ENCODE measurements at places on chromosomes 13 and 19. TPM values are rescaled to one million over a fixed set of nuclear protein-coding genes. Genes with fewer than 3 reads are reported as not detected.

The PSG1 gene
- total RNA-seq, result not detected

DNA sequence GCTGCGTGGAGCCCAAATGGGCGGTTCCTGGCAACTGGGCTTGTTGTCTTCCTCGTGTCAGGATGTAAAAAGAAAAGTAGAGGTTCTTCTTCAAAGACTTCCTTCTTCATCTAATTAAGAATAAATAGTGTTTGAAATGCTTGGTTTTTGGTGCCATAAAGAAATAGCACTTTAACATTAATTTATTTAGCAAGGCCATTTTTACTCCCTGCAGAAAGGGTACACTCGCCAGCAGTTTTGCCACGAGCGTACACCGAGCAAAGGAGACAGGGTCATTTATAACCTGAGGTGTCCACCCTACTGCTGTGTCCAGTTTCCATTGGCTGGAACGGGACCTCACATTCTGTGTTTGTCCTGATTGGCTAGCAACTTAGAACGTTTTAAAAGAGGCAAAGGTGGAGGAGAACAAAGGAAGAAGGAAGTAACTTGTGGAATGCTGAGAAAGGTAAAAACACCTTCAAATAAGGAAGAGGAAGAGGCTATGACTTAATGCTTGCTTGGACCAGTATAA lies 21.8 kb upstream of the OR10H1 start:
- DNase-seq, result no peak

The CDX2 gene
- not detected for total RNA-seq

The TLE6 gene
- 2.0 TPM for total RNA-seq

DNA sequence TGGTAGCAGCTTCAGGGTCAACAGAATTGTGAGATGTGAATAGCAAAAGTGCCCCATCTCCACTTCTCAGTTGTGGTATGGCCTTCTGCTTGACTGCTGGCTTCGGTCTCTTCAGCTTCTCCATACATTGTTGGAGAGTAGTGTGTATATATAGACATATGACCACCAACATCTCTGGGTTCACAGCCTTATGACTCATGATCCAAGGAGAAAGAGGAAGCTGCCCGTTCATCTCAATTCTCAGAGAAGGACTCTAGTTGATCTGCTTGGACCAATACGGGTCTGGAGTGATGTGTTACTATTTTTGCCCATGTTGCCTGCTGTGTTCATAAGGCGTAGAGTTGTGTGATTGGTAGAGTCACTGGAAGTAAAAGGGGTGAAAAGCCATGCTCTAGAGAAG lies 3.6 kb upstream of the COMMD6 start:
- no peak for DNase-seq

The ZGLP1 gene
- total RNA-seq, result 5.3 TPM

DNA sequence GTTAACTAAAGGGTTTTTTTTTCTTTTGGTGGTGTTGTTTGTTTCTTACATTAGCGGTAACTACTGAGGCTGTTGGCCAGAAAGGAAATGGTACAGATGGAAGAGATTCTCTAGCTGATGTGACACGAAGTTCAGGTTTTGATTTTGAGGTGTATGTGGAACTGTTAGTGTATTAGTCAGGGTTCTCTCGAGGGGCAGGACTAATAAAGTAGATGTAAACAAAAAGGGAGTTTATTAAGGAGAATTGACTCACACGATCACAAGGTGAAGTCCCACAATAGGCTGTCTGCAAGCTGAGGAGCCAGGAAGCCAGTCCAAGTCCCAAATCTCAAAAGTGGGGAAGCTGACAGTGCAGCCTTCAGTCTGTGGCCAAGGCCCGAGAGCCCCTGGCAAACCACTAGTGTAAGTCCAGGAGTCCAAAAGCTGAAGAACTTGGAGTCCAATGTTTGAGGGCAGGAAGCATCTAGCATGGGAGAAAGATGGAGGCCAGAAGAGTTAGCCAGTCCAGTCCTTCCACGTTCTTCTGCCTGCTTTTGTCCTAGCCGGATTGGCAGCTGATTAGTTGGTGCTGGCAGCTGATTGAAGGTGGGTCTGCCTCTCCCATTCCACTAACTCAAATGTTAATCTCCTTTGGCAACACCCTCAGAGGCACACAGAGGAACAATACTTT lies 577.6 kb downstream of the EFNB2 start:
- no peak for DNase-seq

- DNase-seq, result no peak
These were observed 22.8 kb upstream of the CEBPG start for GRCh38 chr19:33350538-33351309.

The KLF1 gene
- total RNA-seq, result not detected

DNA sequence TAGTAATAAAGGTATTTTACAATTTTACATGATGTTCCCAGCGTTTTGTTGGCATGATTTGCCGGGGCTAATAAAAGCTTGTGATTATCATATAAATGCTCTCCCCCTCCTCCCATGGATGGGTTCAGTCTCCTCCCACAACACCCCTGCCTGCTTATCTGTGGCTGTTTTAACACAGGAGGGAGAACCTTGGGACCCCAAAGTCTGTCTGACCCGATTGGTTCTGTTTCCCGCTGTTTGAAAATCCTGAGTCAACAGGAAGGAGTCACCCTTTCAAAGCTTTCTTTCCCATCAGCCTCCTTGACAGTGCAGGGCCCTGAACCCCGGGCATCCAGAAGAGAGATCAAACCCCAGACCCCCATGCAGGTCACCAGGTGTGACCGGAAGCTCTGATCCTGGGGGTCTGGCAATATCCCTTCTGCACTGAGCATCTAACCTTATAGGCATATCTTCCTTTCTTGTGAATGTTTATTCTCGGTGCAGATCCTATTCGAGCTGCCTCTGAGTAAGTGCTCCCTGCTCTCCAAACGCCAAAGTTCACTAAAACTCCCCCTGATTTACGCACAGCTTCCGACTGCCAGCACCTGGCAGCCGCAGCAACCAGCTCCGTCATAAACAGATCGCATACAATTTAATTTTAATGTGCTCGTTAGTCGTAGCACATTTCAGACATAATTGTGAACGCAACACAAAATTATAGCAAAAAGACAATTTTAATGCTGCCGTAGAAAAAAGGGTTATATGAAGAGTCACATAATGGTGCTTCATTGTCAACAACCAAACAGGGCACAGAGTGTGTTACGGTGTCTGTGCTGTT lies 74.8 kb downstream of the TSHZ3 start:
- DNase-seq, result no peak

- DNase-seq, result no peak
These were observed 9.4 kb upstream of the LRRC63 start for GRCh38 chr13:46202188-46202795.

The ANO8 gene
- total RNA-seq, result 6.8 TPM

DNA sequence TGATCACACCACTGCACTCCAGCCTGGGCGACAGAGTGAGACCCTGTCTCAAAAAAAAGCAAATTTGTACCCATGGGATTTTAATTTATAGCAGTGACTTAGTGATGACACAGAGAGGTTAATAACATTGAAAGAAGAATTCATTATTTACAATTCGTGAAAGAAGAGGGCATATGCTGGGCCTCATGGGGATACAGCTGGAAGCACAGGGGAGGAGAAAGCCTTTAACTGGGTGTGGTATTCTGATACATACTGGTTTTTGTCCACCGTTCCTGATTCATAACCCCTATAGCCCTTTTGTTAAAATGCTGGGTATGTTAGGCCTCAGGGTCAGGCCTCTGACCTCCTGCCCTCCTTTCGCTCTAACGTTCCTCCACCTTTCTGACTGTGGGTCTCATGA lies 10.9 kb downstream of the ZNF264 start:
- no peak for DNase-seq

GRCh38 chr13:49357694-49358093 lies 86.2 kb downstream of the CAB39L start:
- no peak for DNase-seq
